ENCODE measurements at places on chromosomes 13 and 19.

DNA sequence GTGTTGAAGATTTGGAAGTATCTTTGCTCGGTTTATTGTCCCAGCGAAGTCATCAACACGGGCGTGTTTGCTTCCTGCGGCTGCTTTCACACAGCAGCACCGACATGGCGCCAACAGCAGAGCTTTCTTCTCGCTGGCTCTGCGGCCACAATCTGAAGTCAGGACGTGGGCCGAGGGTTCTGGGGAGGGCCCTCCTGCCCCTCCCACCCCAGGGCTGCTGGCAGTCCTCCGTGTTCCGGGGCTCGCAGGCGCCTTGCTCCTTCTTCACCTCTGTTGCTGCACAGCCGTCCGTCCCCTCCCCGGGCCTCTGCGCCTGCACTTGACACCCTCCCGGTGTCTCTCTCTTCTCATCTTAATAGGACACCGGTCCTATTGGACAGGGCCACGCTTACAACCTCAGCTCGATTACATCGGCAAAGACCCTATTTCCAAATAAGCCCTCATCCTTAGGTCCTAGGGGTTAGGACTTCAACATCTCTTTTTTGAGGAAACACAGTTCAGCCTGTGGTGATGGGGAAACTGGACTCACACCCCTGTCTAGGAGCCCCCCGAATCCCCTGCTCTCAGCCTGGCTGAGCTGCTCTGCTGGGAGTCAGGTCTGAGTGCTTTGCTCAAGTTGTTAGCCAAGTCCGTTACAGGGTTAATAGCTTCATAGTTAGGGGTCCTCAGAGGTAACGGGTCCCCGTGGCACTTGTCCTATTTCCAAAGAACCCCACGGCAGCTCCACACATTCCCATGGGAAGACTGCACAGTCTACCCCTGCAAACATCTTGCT lies 2.7 kb upstream of the TEX29 start:
- DNase-seq = no peak

GRCh38 chr19:3210347-3211017 lies 14.0 kb upstream of the CELF5 start:
- DNase-seq = no peak

DNA sequence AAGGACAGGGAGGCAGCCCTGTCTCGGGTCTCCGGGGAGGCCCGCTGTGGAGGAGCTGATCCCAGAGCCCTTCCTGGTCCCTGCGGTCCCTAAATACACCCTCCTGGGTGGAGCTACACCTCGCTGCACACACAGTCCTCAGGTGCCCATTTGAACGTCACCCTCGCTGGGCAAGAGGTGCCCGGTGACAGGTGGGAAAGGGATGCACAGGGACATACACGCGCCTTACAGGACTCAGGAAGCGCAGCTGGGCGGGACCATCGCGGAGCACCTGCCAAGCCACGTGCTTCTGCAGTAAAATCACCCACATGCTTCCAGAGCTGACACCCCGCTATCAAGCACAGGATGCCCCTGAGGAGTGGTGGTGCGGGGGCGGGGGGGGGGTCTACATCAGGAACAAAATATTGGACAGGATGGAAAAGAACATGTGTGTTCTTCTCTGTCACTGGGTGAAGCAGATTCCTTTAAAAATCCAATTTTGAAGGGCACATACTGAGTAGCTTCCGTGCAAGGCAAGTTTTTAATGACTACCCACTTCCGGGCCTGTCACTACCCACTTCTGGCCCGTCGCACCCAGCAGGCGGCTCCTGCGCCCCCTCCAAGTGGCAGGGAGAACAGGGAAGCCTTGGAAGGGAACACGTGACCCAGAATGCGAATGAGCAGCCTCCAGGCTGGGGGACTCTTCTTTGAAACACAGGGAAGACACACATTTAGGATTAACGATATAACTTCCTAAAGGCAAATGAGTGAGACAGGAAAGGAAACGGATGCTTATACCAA lies 78.9 kb downstream of the COL4A1 start:
- no peak for DNase-seq

DNA sequence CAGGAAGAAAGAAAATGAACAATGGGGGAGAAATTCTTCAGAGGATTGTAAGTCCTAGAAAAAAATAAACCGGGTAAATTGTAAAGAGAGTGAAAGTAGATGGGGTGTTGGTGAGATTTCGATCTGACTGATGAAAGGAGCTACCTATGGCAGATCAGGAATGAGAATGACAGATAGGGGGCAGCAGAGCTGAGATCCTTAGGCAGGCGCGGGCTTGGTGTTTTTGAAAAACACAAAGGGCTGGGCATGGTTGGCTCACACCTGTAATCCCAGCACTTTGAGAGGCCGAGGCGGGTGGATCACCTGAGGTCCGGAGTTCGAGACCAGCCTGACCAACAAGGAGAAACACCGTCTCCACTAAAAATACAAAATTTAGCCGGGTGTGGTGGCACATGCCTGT lies 1468.6 kb upstream of the SLC10A2 start:
- DNase-seq = no peak

- DNase-seq = no peak
Measured at GRCh38 chr19:5627395-5627904, 4.6 kb downstream of the SAFB start.

DNA sequence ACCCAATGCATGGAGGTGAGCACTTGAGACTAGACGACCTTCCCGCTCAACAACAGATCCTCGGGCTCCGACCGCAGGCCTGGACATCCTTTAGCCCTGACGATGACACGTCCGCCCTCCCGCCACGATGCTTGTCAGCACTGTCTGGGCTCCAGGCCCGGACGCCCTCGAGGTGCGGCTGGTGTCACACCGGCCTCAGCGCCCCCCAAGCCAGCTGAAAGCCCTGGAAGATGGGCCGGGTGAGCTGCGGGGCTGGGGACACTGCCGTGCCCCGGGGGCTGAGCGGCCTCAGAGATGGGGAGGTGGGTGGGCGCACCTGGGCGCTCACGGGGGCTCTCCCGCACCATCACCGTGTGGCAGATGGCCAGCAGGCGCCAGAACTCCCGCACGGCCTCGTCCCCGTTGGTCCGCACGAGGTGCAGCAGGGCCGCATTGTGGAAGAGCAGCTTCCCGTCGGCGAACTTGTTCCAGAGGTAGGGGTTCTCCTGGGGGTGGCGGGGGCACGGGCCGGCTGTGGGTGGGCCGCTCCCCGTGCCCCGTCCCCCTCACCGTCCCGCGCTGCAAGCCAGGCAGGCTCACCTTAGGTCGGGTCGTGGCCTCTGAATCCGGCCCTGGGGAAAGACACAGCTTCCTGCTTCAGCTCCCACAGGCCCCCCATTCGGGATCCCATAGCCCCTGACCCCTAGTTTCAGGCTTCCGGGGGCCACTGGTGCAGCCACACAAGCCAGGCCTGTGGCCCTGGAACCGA lies 15.5 kb downstream of the ATP8B3 start:
- DNase-seq = no peak

DNA sequence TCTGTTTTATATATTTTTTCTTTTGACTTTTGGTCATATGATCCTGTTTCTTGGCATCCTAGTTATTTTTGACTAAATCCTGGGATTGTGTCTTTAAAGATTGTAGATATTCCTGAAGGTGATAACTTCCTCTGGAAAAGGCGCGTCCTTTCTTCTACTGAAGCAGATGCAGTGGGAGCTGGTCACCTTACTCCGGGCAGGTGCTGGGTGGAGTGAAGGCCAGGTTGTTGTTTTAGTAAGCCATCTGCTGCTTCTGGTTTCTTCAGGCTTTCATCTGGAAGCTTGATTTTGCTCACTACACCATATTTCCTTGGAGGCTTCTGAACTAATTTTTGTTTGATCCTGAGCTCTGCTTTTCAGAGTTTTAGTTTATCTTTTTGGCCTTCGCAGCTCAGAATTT lies 21.5 kb downstream of the URI1 start:
- no peak for DNase-seq

GRCh38 chr19:52138278-52138982 lies 1.3 kb downstream of the ZNF616 start:
- no peak for DNase-seq

All from SHP77 treated with DMSO at 0.1 percent for 48 hours (cell line).